H54 (cell line): ENCODE measurements at places on chromosomes 7 and 10.

DNA sequence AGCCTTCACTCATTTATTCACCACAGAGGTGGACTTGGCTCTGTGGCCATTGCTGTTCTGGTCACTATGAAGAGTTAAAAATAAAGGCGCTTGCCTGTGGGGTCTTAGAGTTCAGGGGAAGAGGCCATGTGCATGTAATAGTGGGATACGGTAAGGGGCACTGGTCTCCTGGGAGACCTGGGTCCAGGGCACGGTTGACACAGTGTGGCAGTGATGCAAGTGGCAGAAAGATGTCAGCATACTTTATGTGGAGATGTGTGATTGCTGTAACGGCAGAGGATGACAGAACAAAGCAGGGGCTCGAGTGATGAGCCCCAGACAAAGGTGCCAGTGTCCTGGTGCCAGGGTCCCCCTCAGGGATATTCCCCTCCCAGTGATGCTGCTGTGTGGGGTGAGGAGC is 8.6 kb downstream of the ZSCAN25 start:
- DNase-seq, result no peak

DNA sequence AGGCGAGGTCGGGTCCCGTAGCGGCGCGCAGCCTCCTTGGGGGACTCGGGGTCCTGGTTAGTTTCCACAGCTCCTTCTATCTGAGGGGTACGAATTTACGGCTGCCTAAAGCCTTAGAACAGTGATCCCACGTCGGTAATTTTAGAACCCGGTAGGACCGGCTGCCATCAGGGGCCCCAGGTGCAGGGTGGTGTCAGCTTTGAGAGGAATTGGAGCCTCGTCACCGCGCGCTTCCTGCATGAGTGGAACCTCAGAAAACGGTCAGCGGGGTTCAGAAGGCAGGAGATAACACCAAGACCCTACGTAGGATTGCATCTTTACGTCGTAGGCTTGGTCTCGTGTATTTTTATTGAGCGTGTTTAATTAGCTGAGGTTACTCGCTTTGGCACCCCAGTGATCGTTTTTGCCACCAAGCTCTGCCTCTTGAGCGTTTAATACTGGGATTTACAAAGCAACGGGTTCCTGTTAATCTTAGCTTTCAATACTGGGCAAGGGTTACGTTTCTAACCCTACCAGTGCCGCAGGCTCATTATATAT is 443 bp downstream of the RNF32 start:
- DNase-seq, result no peak

DNA sequence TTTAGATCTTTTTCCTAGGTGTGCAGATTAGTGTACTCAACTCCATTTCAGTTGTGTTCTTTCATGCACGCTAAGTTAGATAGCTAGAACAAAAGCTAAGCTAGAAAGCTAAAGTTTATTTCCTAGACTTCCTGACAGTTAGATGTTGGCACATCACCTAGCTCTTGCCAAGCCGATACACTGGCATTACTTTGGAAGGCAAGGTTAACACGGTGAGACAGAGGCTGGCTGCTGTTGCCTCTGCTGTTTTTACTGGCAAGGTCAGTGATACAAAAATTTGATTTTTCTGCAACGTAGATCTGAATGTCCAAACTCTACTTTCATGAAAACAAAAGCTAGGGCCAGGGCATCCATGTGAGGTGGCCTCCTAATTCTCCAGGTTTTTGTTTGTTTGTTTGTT is 203.4 kb downstream of the IMMP2L start:
- DNase-seq, result no peak

DNA sequence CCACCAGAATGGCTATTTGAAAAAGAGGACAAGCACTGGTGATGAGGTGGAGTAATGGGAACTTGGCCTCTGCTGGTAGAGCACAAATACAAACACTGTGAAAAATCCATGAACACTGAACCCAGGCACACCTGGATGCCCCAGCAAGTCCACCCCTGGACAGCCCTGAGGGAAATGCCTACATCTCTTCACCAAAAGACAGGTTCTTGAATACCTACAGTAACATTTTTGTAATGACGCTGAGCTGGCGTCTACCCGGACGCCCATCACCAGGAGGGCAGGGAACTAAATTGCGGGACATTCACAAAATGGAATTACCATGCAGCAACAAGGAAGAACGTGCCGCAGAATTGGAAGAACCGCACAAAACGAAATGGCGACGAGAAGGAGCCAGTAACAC is 70.5 kb downstream of the GNA12 start:
- no peak for DNase-seq

GRCh38 chr10:96513305-96513697 is 425 bp downstream of the TLL2 start:
- no peak for DNase-seq

- no peak for DNase-seq
These were observed 99.4 kb downstream of the EBF3 start for GRCh38 chr10:129864601-129865126.

GRCh38 chr7:130112093-130112492 is 41.8 kb downstream of the KLHDC10 start:
- no peak for DNase-seq

GRCh38 chr10:65194126-65194525 is 1672.9 kb downstream of the REEP3 start:
- peak; percentile 22 for DNase-seq

- DNase-seq, result no peak
These were observed 54.9 kb downstream of the LRGUK start for GRCh38 chr7:134182078-134182477.

DNA sequence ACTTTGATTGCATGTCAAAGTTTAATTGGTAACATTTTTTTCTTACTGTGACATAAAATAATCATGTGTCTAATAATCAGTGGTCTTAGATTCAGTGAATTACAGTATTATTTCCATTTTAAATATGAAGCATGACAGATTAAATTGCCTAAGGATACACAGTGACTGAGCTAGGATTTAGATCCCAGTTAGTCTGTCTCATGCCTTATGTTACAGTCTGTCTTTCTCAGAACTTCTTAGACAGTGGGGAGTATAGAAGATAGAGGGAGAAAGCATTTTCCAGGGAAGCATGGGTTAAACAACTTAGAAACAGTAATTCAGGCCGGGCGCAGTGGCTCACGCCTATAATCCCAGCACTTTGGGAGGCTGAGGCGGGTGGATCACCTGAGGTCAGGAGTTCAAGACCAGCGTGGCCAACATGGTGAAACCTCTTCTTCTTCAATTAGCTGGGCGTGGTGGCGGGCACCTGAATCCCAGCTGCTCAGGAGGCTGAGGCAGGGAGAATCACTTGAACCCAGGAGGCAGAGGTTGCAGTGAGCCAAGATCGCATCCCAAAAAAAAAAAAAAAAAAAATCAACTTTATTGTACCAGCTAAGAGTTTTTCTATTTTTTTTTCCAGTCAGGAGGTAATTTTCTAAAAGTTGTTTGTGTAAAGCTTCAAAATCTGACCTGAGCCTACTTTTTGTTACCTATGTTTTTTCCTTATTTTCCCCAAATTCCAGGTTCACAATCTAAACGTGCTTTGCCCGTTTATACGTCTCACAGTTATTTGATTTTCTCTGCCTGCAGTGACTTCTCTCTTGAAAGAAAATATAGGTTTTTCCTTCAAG is 3.3 kb downstream of the CASD1 start:
- no peak for DNase-seq

- no peak for DNase-seq
These were observed 45.7 kb downstream of the VAX1 start for GRCh38 chr10:117092386-117092785.

DNA sequence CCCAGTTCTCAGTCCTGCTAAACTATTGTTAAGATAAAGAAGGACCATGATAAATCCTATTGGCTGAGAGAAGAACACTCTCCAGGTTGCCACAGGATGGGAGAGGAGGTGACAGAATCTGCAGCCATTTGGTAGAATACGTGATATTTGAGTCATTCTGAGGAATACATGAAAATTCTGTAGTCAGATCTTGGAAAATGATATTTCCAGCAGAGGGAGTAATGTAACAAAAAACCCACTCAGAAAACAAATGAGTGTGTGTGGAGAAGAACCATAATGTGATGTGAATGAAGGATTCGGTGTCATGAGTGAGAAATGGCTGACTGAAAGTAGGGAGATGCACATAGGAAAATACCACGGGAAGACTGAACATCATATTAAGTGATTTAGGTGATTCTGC is 128.5 kb upstream of the PFKP start:
- no peak for DNase-seq

DNA sequence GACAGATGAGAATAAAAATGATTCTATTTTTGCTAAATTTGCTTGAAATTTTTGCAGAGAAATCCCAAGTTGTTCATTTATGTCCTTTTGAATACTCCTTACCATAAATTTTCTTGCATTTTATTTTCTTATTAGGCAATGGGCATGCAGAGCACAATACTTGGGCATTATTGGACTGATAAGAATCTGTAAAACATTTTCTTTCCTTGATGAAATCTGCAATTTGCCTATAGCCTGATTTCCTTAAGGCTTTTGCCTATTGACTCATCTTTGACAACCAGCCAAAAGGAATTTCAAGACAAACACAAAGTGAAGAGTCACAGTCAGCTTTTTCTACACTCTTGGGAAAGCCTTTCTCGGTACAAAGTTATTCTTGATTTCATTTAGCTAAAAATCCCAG is 30.5 kb upstream of the GNAT3 start:
- DNase-seq, result peak; percentile 15

DNA sequence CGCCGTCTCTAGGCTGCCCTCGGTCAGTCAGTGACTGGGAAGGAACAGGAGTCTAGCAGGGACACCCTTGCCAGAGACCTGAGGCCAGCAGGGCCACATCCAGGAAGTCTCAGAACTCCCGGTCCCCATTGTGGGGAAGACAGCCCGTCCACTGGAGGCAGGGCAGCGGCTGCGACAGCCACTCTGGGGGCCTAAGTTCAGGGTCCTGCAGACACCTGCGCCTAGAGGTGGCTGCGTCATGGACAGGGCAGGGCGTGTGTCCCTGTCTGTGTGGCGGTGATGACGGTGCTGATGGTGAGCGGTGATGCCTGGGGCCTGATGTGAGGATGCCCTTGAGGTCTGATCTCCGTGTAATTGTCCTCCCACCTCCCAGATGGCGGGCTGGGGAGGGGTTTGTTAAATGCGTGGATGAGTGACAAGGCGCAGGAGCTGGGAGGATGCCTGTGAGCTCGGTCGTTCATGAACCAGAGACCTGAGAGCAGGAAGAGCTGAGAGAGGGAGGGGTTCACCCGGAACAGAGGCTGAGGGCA is 537.9 kb upstream of the FOXK1 start:
- DNase-seq, result no peak

DNA sequence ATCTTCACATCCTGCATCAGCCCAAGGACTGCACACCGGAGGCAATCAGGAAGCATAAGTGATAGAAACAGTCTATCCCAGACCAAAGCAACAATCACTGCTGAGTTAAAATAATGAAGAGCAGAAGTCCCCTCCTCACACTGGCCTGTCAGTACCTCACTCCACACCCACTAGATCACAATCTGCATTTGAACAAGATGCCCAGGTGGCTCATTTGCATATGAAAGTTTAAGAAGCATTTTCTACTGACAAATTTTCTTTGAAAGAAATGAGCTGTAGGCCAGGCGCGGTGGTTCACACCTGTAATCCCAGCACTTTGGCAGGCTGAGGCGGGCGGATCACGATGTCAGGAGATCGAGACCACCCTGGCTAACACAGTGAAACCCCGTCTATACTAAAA is 77.4 kb downstream of the CUL2 start:
- no peak for DNase-seq

DNA sequence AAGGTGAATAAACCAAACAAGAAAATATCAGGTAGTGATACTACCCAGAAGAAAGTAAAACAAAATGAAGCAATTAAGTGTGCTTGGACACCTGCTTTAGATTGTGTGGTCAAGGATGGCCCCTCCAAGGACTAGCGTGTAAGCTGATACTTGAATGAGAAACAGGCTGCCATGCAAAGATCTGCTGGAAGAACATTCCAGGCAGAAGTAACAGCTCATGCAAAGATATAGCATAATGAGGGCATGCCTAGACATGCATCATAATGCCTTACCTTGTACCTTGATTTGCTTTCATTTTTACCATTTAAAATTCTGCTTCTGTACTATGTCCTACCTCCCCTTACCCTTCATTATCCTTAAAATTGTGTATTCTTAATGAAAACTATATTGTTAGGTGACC is 74.8 kb upstream of the HDAC9 start:
- no peak for DNase-seq

GRCh38 chr10:62062752-62063512 is 161.4 kb downstream of the ARID5B start:
- no peak for DNase-seq

DNA sequence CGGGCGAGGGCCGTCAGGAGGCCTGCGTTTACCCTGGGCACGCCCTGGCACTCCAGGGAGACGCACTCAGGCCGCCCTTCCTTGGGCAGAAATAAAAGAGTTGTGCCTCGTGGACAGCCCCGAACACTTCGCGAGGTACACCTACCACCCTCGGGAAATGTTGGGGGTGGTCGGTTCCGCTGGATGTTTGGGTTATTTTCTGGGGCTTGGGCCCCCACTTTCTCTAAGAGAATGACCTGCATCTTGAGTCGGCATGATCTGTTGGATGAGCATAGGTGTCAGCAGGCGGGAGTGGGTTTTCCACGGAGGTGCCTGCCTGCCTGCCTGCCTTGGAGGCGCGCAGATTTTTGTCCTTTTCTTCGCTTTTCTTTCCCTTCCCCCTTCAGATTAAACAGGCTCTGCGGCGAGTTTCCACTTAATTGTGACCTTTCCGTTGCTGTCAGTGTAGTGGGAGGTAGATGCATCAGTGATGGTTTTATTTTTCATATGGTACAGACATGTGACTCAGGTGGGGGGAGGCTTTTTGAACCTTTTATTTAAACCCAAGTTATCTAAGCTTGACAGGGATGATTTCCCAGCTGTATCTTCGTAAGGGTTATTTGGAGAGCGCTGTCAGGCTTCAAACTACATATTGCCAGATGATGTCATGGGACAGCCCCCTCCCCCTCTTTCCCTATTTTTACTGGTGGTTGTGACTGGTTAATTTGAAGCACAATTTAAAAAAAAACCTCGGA is 661 bp downstream of the HECTD2 start:
- DNase-seq, result peak; percentile 52

DNA sequence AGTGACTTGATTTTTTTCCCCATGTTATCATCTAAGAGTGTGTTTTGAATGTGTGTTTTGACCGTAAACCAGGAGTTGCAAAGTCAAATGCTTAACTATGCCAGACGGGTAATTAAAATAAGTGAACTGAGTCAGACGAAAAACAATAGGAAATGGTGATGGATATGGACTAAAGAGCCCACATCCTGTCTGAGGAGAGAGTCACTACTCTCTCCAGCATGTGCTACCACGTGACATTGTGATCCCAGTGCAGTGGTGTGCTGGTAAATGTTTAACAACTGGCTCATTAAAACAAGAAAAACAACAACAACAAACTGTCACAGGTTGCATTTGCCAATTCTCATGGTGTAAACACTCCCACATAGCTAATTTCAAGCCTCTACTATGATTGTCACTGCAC is 164.3 kb downstream of the SUGCT start:
- DNase-seq, result peak; percentile 38

GRCh38 chr7:73446682-73447081 is 13.1 kb downstream of the FZD9 start:
- no peak for DNase-seq

DNA sequence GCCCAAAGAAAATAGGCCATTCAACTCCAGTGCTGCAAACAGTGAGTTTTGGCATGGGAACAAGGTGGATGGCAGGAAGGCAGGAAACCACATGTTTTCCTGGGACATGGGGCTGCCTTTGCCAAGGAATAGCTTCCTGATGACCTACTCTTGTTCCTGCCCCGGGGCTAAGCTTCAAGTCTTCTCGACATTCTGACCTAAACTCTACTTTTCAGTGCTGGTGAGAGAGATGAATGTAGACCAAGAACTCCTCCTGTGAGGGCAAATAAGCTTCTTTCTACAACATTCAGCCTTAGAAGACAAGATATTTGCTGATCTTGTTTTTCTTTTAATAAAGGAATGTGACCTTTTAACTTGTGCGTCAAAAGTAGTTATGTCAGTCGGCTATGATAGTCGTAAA is 199.0 kb downstream of the GPR37 start:
- peak; percentile 15 for DNase-seq
